Hematopoietic multipotent progenitor cell (in vitro differentiated cells): ENCODE measurements at places on chromosomes 5 and 9. TPM values are rescaled to one million over a fixed set of nuclear protein-coding genes. Genes with fewer than 3 reads are reported as not detected.

DNA sequence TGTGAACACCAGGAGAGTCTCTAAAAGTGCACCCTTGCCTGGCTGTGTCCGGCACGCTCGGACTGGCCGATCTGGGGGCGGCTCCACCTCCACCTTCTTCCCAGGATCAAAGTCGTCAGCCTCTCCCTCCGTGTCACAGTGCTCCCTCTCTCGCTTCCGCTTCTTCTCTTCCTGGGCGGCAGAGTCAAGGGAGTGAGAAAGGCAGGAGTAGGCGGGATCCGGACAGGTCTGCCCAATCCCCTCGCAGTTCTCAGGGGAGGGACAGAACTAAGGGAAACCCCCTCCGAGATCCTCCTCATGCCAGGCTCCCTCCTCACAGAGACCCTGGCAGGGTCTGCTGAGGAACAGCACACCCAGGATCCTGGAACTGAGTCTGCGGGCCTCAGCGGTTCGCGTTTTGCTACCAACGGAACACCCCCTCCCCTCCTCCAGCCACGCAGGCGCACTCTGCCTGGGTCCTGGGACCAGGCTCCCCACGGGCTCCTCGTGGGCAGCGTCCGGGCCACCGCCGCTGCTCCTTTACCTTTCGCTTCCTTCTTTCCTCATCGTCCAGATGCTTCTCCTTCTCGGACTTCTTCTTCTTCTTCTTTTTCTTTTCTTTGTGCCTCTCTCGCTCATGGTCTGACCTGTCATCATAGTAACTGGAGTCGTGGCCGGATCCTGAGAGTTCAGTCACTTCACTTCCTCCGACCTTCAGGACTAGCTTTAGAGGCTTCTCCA is 1.3 kb downstream of the BRD9 start:
- DNase-seq: no peak

Gene WNK2
- total RNA-seq: under 0.01 TPM

Gene TNFSF8
- total RNA-seq: 6.7 TPM

Gene HAVCR1
- 0.54 TPM for total RNA-seq

Gene AJM1
- 0.27 TPM for total RNA-seq
